Psoas muscle (tissue), 8 donors: ENCODE measurements at places on chromosomes 16 and 17. TPM values are rescaled to one million over a fixed set of nuclear protein-coding genes. Genes with fewer than 3 reads are reported as not detected.

DNA sequence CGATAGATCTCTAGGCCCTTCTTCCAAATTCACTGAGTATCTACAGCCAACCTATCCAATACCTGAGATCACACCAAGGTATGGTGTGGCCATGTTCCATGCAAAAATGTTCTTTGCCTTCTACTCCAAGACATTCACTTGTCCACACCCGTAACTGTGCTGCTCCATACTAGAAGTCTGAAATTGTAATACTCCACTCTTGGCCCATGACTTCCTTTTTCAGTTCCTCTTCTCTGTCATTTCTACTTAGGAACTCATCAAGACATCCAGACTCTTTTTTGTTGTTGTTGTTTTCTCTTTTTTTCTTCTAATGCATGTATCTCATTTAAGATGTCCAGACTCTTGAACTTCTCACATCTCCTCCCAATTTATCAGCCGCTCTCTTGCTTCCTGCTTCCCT is 42.5 kb upstream of the KSR1 start:
- no peak for DNase-seq

- DNase-seq, result no peak
Measured at GRCh38 chr16:77790912-77791311, 2.5 kb downstream of the VAT1L start.

GRCh38 chr16:13036600-13036999 is 135.2 kb downstream of the SHISA9 start:
- DNase-seq, result no peak

Gene FAM171A2
- 0.23 TPM for polyA plus RNA-seq
